ENCODE measurements at places on chromosomes 3 and 15. TPM values are rescaled to one million over a fixed set of nuclear protein-coding genes. Genes with fewer than 3 reads are reported as not detected.

CPNE9 gene
- total RNA-seq: not detected

DPPA4 gene
- not detected for total RNA-seq

FBN1 gene
- 127 TPM for total RNA-seq

TM4SF4 gene
- not detected for total RNA-seq

DAPK2 gene
- 9.1 TPM for total RNA-seq

B3GALNT1 gene
- 10.1 TPM for total RNA-seq

GLDN gene
- not detected for total RNA-seq

PIGB gene
- total RNA-seq: 18.4 TPM

IGSF11 gene
- total RNA-seq: not detected

PDZRN3 gene
- not detected for total RNA-seq

ESYT3 gene
- not detected for total RNA-seq

GPR27 gene
- total RNA-seq: not detected

GAP43 gene
- total RNA-seq: not detected

LINGO1 gene
- total RNA-seq: 0.33 TPM

GPR62 gene
- under 0.01 TPM for total RNA-seq

TMCO5A gene
- not detected for total RNA-seq

UPK1B gene
- not detected for total RNA-seq

GOLGA8M gene
- not detected for total RNA-seq

BCHE gene
- 3.8 TPM for total RNA-seq

C2CD4B gene
- 58.1 TPM for total RNA-seq

PCOLCE2 gene
- total RNA-seq: not detected

B3GNT5 gene
- total RNA-seq: 28.3 TPM

TPRG1 gene
- 0.98 TPM for total RNA-seq

TTC23 gene
- 28.4 TPM for total RNA-seq

COPG1 gene
- 312 TPM for total RNA-seq

MAPKAPK3 gene
- 18.6 TPM for total RNA-seq

SAXO2 gene
- 1.8 TPM for total RNA-seq

CDCP1 gene
- 0.98 TPM for total RNA-seq

CFAP161 gene
- total RNA-seq: 1.8 TPM

CACNA2D3 gene
- total RNA-seq: not detected

FRMD4B gene
- total RNA-seq: 174 TPM

ARNT2 gene
- 0.76 TPM for total RNA-seq

SST gene
- not detected for total RNA-seq

CYP8B1 gene
- not detected for total RNA-seq

PXYLP1 gene
- total RNA-seq: 0.65 TPM

FBXW12 gene
- not detected for total RNA-seq

CLEC3B gene
- total RNA-seq: 2.6 TPM

BBX gene
- 80.8 TPM for total RNA-seq

OIP5 gene
- 4.2 TPM for total RNA-seq

GOLGA6A gene
- not detected for total RNA-seq

MST1R gene
- 0.33 TPM for total RNA-seq

CTXND1 gene
- not detected for total RNA-seq

UCN2 gene
- not detected for total RNA-seq

MCTP2 gene
- 3.2 TPM for total RNA-seq

TNFSF10 gene
- total RNA-seq: 36.4 TPM

P2RY14 gene
- total RNA-seq: not detected

KCTD6 gene
- total RNA-seq: 7.2 TPM
